ENCODE measurements at places on chromosomes 3 and 15. TPM values are rescaled to one million over a fixed set of nuclear protein-coding genes. Genes with fewer than 3 reads are reported as not detected.

The ZNF660 gene
- 1.7 TPM for total RNA-seq

The ACTL6A gene
- total RNA-seq, result 65.1 TPM

The EFCAB12 gene
- under 0.01 TPM for total RNA-seq

The ITPKA gene
- 18.1 TPM for total RNA-seq

The RAD18 gene
- total RNA-seq, result 24.6 TPM

The ADCY5 gene
- 0.22 TPM for total RNA-seq

The RNU5B-1 gene
- total RNA-seq, result not detected

The ZDHHC23 gene
- total RNA-seq, result 1.1 TPM

The USP13 gene
- 21.5 TPM for total RNA-seq

The GNAT1 gene
- total RNA-seq, result not detected

The ACAN gene
- total RNA-seq, result 3.0 TPM

The FOXL2NB gene
- 10.4 TPM for total RNA-seq

The CLRN1 gene
- not detected for total RNA-seq

Data from uterine smooth muscle cell (primary cell).